GM12878 (cell line): ENCODE measurements at places on chromosomes 7 and 10. TPM values are rescaled to one million over a fixed set of nuclear protein-coding genes. Genes with fewer than 3 reads are reported as not detected.
A peak's percentile ranks its signal among the peaks of the same experiment; 100 is the strongest.

The GIMAP4 gene
- total RNA-seq, result 0.54 and 1.0 TPM in 2 replicates

The NPY4R2 gene
- not detected in 2 replicates for total RNA-seq

DNA sequence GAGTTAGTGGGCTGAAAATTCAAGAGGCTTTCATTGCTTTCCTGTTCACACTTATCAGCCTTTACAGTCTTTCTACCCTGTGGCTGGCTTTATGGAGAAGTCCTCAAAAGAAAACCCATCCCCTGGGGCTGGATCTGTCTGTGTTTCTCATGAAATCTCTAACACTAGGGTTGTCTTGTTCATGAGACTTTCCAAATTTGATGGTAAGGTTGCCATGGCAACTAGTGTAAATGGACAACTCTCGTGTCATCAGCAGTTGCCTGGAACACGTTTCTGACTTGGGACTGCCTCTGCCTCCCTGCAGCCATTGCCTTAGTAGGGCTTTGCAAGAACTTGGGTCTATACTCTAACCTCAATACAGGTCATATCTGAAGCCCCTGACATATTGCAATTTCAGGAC is 35.8 kb upstream of the PLPP4 start:
- no peak for DNase-seq

The SEMA4G gene
- total RNA-seq, result 0.19 and 0.23 TPM in 2 replicates

DNA sequence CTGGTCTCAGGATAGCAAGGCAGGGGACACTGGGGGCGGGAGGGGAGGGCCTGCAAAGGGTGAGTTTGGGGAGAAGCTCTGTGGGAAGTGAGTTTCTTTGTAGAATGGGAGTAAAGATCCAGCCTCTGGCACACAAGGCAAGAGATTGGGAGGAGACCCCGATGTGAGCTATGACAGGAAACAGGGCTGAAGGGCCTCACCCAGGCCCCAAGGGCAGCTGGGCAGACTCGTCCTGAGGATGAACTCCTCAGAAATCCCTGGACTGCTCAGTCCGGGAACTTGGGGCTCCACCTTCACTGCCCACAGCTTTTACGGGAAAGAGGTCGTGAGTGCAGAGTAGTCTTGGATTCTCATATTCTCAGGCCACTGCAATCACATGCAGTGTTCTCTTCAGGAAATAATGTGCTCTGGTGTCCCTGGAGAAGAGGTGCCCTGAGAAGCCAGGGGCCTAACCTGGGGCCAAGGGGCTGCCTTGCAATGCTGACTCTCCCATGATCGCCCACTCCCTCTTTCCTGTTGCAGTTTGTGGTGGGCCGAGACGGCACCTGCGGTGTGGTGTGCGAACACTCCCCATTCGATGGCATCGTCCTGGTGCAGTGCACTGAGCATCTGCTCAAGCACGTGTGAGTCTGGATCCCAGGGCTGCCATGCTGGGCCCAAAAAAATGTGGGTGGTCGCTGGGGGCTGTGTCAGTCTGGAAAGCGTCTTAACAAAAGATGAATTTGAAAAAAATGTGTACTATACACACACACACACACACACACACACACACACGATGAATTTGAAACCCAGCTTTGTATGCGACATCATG is 31.3 kb upstream of the C10orf53 start:
- DNase-seq, result no peak

The CRYGN gene
- not detected in 2 replicates for total RNA-seq

The COL13A1 gene
- not detected in 2 replicates for total RNA-seq

The PLPP4 gene
- total RNA-seq, result 0.16 and 0.26 TPM in 2 replicates

GRCh38 chr7:101858437-101859385 is 41.3 kb downstream of the CUX1 start:
- no peak for DNase-seq

DNA sequence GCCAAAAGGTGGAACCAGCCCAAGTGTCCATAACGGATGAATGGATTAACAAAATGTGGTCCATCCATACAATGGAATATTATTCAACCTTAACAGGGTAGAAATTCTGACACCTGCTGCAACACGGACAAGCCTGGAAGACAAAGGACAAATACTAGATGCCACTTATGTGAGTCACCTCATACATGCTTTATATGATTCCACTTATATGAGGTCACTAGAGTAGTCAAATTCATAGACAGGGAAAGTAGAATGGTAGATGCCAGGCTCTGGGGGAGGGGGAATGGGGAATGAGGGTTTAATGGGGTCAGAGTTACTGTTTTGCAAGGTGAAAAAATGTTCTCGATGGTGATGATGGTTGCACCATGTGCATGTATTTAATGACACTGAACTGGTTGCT is 34.0 kb upstream of the CYTH3 start:
- no peak for DNase-seq

- no peak for DNase-seq
Observed at GRCh38 chr10:61888744-61889143, 12.8 kb upstream of the ARID5B start.

DNA sequence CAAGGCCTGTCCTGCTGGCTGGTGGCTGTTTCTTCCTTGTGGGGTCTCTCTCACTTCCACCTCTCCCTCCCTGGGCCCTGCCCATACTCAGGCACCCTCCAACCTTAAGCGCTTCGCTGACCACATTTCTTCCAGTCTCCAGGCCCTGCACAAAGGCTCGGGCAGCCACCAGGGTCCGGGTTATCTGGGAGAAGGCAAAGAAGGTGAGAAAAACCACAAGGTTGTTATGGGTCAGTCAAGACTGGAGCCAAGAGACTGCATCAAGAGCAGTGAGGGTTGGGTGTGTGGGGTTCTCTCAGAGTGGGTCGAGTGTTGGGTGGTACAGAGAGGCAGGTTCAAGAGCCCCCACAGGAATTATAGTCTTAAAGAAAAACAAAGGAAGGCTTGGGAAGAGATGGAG is 2.6 kb downstream of the GPC2 start:
- no peak for DNase-seq

GRCh38 chr7:3192669-3193068 is 108.4 kb upstream of the SDK1 start:
- no peak for DNase-seq

- DNase-seq, result no peak
Observed at GRCh38 chr7:148622887-148623585, 32.5 kb downstream of the C7orf33 start.

The PTPN20 gene
- total RNA-seq, result 0.26 TPM in 1 of 2 replicates, not detected in the other

GRCh38 chr10:31484431-31485135 is 165.6 kb downstream of the ZEB1 start:
- DNase-seq, result no peak

- DNase-seq, result no peak
Observed at GRCh38 chr7:157337316-157338149, 729 bp downstream of the DNAJB6 start.

GRCh38 chr7:18824157-18824556 is 293.3 kb downstream of the TWIST1 start:
- DNase-seq, result no peak

The WEE2 gene
- 0.24 TPM in 1 of 2 replicates, not detected in the other for total RNA-seq

The MACC1 gene
- total RNA-seq, result 26.6 and 27.6 TPM in 2 replicates

DNA sequence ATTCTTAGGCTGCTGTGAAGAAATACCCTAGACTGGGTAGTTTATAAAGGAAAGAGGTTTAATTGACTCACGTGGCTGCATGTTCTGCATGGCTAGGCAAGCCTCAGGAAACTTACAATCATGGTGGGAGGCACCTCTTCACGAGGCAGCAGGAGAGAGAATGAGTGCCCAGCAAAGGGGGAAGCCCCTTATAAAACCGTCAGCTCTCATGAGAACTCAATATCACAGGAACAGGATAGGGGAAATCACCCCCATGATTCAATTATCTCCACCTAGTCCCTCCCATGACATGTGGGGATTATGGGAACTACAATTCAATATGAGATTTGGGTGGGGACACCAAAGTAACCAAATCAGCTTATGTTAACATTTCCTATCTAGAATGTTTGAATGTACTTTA is 259.2 kb downstream of the TWIST1 start:
- no peak for DNase-seq

The CUZD1 gene
- 1.3 and 1.7 TPM in 2 replicates for total RNA-seq

DNA sequence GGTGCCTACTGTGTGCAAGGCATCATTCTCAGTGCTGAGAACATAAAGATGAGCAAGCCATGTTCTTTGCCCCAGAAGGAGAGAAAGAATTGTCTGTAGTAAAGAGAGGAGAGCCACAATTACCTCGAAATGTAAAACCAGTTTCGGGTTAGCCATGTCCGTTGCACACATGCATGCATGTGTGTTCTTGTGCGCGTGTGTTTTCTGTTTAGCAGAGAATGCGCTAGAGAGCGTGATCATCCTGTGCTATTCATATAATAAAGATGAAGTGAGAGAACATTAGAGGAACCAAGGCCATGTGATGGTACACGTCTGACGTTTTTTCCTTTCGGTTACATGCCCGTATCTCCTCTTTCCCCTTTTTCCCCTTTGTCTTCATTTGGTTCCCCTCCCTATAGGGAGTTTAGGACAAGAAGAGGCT is 158.2 kb downstream of the CELF2 start:
- peak; percentile 86 for DNase-seq

GRCh38 chr7:140263277-140263676 is 86.5 kb upstream of the KDM7A start:
- DNase-seq, result no peak

The LRIT1 gene
- total RNA-seq, result not detected in 2 replicates

- no peak for DNase-seq
Observed at GRCh38 chr10:99521765-99522469, 10.8 kb upstream of the NKX2-3 start.

DNA sequence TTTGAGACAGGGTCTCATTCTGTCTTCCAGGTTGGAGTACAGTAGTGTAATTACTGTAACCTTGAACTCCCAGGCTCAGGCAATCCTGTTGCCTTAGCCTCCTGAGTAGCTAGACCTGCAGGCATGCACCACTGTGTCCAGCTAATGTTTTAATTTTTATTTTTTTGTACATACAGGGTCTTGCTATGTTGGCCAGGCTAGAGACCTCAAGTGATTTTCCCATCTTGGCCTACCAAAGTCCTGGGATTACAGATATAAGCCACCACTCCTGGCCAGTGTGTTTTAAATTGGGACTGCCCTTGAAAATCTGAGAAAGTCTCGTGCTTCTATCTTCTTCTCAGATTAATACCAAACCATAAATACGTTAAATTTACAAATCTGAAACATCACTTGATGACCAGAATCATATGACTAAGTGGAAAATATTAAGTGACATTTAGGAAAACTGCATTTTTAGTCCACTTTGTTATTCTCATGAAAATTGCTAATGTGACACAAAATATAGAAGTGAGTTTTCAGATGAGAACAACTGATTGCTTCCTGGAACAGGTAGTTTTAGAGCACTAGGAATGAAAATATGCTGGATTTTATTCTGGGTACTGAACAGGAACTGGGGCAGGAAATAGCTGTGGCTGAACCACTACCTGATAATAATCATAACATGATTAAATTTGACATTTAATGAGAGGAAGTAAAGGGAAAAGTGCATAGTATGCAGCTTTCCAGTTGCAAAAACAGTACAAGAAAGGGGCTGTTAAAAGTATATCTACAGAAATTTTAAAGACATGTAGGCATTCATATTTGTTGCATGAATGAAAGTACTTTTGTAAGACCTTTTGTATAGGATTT is 4.2 kb downstream of the PHTF2 start:
- DNase-seq, result no peak

The CASP2 gene
- 56.1 and 60.4 TPM in 2 replicates for total RNA-seq

The CWF19L1 gene
- total RNA-seq, result 31.9 and 36.7 TPM in 2 replicates

DNA sequence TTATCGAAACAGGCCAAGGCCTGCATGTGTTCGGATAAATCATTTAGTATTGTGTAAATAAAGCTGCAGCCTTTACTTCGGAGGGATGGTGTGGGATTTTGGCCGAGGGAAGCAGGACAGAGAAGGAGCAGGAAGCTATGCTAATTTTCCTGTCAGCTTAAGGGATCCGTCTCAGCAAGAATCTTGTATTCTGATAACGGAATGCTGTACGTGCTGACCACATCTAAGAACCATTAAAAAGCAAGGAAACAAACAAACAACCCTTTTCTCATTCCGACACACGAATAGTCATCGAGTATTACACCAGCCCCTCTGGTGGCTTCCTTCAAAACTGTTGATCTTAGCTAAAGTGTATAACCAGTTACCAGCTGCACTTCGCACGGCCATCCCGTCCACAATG is 133.2 kb upstream of the TCF7L2 start:
- no peak for DNase-seq

The ITGB8 gene
- total RNA-seq, result 3.0 and 3.2 TPM in 2 replicates

- no peak for DNase-seq
Observed at GRCh38 chr7:86908948-86909347, 150.5 kb downstream of the ELAPOR2 start.

The C10orf143 gene
- total RNA-seq, result 2.5 and 2.8 TPM in 2 replicates

The CFTR gene
- total RNA-seq, result 0.21 and 0.37 TPM in 2 replicates

GRCh38 chr7:102834999-102835398 is 77.8 kb upstream of the LRRC17 start:
- peak; percentile 57 for DNase-seq

- DNase-seq, result no peak
Observed at GRCh38 chr10:103067956-103068355, 125.1 kb downstream of the NT5C2 start.

DNA sequence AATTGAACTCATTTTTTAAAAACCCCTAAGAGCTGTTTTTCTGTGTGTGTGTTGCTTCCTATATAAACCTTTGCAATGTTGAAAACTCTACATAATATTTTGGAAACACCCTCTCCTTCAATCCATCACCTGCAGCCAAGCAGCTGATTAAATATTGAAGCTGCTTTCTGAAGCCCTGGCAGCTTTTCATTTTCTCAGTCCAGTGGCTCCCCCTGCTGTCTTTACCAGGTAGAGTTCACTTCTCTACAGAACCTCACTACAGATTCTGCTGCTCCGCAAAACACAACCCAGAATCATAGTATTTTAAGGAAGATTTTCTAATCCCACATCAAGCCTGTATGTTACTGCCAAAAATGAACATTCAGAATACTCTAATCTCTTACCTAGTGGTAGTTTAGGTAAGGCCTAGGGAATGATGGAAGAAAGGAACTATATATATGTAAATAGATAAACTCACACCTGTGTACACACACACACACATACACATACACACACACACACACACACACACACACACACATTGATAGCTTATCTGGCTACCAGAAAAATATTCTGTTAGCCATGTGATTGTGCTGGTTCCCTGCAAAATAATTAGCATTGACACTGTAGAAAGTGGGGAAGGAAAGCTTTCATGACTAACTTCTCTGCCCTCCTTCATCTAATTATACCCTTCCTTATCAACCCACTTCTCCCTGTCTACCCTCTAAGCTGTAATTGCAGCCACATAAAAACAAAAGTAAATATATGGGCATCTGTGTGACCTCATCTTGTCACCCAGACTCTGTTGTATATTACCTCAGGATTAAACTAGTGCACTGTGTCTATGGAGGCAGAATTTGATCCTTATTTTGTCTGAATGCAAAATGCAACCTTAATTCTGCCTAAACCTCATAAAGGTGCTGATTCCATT is 229.5 kb upstream of the FZD1 start:
- no peak for DNase-seq

DNA sequence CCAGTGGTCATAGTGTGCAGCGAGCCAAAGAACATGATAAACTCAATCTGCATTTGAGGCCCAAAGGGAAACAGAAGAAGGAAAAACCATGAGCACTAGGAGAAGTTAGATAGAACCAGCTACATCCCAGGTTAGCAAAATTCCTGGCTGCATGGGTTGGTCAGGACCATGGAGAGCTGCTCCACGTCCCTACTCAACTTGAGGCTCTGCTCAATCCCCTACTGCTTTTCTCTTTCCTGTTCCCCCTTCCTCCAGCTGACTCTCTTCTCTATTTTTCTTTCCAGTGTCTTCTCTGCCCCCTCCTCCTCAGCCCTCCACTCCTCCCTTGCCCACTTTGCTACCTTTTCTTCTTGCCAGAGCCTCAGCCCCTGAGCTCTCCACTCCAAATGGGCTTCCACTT is 21.9 kb upstream of the VSIR start:
- no peak for DNase-seq

- no peak for DNase-seq
Observed at GRCh38 chr10:98272656-98273055, 4.7 kb upstream of the LOXL4 start.
